BJ (cell line): ENCODE measurements at places on chromosomes 11 and 22.

DNA sequence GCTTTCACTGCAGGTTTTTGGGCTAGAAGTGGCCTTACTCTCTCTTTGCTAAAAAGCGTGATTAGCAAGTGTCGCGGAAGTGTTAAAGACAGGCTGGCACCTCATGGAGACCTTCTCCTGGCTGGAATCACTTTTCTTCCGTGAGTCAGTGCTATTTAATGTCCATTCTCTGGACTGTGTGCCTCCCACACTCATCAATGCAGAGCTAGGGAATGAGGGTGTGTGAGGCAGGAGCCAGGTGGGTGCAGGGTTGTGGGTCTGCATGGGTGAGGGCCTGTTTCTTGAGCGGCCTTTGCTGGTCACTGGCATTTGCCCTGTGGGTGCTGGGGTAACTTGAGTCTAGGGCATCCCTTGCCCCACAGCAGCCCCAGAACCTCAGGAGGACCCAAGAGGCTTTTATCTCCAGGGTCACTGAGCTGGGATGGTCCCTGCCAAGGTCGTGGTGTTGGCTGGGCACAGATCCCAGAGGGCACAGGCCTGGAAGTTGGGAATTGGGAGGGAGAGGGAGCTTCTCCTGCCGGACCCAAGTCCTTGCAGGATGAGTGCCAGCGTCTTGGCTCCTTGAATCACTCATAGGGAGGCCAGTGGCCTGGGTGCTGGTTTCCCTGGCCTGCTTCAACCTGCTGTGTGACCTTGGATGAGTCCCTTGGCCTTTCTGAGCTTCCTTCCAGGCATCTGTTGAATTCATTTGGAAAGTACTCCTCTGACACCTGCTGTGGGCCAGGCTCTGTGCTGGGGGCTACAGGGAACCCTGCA is 30.0 kb downstream of the KIAA1671 start:
- DNase-seq, result no peak

DNA sequence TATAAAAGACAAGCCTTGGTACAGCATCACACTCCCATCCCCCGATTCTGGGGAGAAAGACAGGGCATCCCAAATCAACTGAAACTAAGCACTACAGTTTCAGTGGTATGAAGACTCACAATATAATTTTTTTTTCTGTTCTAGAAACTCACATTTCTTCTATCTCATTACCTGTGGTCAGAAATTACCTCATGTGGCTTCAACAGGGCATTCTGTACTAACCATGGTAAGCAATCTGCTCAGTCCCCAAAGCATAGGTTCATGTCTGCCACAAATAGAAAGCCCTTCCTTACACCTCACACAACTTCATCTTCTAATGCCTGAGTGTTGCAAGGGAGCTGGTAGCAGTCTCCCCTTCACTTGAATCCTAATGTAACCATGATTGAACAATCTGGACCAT is 147.4 kb upstream of the POU2AF2 start:
- no peak for DNase-seq

DNA sequence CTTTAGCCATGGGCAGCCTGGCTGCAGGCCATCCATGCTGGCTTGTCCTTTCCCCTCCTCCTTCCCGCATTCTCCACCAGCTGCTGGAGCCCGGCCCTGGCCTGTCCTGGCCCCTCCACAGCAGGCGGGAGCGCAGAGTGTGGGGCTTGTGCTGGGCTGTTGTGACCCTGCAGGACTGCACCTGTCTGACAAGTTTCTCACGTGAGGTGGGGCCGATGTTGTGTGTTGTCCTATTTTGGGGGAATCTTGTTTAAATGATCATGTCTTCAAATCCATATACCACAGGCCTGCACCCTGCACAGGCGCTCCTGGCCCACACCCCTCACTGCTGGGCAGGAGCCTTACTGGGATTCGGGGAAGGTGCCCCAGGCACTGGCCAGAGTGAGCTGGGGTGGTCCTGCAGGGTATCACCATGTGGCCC is 30.4 kb downstream of the TBC1D22A start:
- no peak for DNase-seq

- peak; percentile 16 for DNase-seq
Observed at GRCh38 chr11:131666617-131667016, 296.2 kb downstream of the NTM start.

- DNase-seq, result no peak
Observed at GRCh38 chr11:19691815-19692500, 20.7 kb upstream of the NAV2 start.

GRCh38 chr11:125513705-125514265 is 17.7 kb upstream of the FEZ1 start:
- no peak for DNase-seq
